ENCODE measurements at places on chromosomes 2 and 18.

DNA sequence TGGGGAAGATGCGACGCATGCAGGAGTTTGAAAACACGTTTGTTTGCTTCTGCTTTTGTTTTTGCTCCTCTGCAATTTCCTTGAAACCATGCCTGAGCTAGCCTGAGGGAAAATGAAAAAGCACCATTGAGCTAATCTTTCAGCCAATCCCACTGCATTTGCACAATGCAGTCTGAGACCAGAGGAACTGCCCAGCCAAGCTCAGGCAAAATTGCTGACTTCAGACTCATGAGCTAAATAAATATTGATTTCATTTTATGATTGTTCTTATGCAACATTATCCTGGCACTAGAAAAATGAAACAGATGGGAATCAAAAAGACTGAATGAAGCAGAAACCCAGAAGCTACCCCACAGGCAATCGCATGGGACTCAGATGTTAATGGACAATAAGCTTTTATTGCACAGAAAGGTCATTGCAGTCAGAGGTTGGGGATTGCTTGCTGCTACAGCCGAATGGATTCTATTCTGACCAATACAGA, 37.0 kb downstream of the TPRKB start:
- no peak for DNase-seq

GRCh38 chr2:175234153-175234552, 52.6 kb upstream of the ATP5MC3 start:
- DNase-seq, result no peak

DNA sequence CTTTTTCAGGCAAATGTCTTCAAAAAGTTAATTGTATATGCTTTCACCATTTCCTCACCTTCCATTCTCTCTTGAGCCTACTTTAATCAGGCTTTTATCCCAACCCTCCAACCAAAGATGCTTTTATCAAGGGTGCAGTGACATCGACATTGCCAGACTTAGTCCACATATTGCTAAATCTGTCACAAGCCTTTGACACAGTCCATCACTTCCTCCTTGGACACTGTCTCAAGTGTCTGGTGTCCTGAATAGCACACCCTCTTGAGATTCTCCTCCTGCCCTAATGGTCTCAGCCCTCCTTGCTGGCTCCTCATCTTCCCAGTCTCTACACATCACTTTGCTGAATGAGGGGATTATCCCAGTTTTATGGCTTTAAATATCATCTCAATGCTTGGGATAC, 147.5 kb upstream of the SLC39A10 start:
- no peak for DNase-seq

GRCh38 chr2:238285653-238286082, 2.7 kb downstream of the PER2 start:
- DNase-seq, result peak; percentile 65

- no peak for DNase-seq
Observed at GRCh38 chr2:43879261-43879660, 40.5 kb downstream of the ABCG8 start.

- no peak for DNase-seq
Observed at GRCh38 chr2:133774654-133775015, 206.4 kb upstream of the NCKAP5 start.

- DNase-seq, result no peak
Observed at GRCh38 chr2:156279446-156280150, 52.9 kb downstream of the NR4A2 start.

DNA sequence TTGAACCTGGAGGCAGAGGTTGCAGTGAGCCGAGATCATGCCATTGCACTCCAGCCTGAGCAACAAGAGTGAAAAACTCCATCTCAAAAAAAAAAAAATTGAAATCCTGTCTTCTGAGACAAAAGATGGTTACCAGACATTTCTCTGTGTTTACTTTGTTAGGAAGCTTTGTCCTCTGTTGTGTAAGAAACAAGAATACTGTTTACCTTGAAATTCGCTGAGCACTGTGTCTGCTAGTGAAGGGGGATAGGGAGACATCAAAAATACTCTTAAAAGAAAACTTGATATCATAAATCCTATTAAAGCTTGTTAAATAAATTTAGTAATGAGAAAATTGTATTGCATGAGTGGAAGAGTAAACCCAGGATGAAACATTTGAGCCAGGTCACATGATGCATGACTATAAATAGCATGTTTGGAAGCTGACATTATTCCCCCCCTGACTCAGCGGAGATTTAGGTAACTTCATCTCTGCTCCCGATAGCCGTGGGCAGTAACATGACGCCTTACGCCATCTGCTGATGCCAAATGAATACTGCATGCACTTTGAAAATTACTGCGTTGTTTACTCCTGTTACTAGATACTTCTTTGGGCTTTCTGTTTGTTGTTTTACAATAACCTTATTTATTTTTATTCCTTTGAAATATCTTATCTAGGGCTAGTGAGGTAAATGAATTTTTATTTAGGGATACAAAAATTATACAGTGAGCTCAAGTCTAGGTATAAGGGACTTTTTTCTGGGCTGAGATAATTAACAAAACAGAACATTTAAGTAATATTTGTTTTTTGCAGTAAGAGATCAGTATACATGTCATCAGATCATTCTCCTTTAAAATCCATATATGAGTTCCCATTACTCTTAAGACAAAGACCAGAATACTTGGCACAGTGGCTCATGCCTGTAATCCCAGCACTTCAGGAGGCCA, 134.9 kb downstream of the MAP3K20 start:
- no peak for DNase-seq

DNA sequence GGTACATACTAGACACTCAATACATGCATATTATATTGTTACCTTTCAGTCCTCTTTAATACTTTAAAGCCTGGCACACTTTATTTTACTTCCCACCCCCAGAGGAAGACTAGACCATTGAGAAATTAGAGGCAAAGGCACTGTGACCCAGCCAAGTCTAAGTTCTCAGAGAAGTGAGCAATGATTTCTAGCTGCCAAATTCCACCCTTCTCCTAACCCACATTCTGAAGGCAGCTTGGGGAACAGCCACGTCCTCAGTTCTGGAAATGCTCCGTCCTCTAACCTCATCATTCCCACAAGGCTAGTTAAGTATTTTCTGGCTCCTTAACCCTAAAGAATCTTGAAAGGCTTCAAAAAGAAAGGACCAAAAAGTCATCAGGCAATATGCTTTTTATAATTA, 86.6 kb downstream of the COL5A2 start:
- peak; percentile 77 for DNase-seq

DNA sequence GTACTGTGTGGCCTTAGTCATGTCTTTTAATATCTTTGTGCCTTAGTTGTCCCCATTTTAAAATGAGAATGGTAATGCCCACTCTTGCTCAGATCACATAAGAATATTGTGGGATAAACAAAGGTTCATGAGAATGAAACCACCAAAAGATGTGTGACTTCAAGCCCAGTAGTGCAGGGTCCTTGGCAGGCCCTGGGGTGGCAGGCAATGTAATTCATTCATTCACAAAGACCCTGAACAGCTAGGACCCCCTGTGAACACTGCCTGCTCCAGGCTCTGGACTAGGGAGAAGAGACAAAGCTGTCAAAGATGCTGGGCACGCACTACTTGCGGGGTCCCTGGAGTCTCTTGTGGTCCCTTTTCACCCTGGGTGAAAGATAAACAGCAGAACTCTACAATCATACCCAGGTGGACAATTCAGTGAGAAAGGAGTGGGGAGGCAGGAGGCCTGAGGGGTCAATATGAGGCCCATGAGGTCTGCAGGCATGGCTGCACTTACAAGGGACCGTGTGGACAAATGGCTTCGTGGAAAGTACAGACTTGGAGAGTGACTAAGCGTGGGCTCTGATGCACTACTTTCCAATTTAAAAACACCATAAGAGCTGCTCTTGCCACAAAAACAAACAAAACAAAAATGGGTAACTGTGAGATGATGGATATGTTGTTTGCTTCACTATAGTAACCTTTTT, 136.1 kb downstream of the SMAD7 start:
- DNase-seq, result no peak

DNA sequence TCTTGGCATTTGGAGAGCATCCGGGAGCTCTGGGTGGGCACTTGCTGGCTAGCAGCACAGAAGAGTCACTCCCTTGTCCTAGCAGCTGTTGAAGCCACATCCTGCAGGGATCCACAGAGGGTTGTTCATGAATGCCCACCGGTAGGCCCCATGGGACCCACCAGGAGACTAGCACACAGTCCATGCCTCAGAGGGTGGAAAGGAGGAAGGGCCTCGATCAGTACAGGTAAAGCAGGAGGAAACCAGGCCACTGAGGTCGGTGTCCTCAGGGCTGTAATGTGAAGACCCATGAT, 205.8 kb downstream of the SEPTIN10 start:
- no peak for DNase-seq

DNA sequence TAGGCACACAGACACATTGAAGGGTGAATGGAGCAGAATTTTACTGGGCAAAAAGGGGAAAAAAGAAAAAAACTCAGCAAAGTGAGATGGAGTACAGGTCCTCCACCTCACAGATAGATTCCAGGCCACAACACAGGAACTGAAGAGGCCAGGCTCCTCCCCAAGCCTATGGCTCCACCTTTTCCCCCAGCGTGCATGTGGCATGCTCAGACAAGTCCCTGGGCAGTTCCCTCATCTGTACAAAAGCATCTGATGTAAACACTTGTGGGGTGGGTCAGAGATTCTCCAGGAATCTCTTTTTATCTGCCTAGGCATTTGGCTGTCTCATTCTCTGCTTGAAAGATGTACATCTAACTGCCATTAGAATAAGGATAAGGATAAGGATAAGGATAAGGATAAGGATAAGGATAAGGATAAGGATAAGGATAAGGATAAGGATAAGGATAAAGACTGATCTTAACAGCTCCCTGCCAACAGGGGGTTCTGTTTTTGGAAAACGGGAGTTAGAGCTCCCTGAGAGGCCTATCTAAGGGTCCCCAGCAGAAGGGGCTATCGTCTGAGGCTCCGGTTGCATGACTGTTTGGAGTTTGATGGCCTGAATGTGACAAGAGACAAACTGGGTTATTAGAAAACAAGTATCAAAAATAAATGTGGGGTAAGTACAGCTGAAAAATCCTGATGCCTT, 17.2 kb upstream of the ASXL3 start:
- DNase-seq, result no peak

GRCh38 chr18:54023471-54023870, 201.0 kb downstream of the MBD2 start:
- DNase-seq, result no peak

DNA sequence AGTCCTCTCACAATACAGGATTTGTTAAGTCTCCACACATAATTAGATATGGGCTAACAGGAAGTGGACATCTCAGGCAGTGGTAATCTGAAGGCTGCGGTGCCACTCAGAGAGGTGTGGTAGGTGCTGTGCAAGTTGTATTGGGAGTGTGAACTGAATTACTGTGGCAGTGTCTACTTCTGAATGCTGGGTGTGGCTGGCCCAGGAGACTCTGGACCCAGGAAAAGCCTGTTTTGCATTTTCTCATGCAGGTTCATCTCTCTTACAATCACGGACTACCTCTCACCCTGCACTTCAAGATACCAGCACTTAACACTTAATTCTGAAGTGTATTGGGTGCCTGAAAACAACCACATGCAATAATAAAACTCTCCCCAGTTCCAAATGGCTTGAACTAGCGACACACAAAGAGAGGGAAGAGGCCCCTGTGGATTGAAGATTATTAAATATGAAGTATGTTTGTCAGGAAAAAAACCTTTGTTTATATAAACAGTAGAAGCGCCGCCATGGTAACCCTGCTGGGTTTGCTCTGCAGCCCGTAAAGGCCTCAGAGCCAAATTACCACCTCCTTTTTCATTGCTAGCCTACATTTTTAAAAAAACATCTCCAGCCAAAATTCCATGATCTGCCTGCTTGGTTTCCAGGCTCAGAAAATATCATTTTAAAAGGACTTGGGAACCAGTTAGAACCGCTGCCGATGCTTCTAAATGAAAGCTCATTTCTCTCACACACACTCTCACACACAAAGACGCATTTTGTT, 77.5 kb downstream of the GFPT1 start:
- peak; percentile 83 for DNase-seq

DNA sequence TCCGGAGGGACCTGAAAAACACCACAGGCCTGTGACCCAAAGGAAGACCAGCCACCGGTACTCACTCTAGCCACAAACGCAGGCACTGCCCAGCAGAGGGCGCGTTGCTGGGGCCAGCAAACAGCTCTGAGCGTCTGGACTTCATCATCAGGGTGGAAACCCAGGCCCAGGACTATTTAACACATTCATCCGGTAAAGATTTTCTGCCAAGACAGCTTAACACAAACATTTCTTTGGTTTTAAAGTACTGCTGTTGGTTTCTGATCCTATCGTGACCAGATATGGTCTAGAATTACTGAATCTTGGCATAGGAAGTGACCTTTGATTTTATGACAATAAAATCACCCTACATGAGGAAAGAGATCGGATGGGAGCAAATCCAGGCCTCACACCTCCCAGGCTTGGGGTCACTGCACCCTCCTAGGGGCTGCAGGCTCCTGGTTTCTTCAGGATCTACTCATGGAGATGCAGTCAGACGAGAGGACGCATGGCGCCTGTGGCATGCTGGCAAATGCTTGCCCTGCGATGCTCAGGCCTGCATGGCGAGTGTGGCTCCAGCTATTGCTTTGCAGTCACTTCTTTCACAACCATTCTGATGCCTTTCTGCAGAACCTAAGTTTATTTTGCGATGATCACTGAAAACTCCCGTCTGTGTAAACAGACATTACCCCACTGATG, 130.4 kb downstream of the COL4A4 start:
- no peak for DNase-seq

GRCh38 chr2:67854103-67854743, 208.6 kb downstream of the C1D start:
- DNase-seq, result no peak

DNA sequence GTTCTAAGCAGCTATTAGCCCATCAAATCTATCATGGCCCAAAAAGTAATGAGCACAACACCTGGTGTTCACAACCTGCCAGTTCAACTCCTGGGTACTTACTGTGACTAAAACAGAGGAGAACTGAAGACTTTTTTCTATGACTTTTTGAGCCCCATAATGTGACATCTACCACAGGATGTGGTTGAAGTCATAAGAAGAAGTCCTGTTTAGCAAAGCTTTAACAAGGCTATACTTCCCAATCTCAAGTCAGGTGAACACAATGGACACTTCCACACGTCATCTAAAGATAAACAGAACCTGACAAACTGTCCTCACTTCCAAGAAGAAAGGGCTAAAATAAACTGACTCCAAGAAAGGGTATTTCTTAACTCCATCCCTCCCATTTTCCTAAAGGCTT, 138.8 kb downstream of the ATAD2B start:
- no peak for DNase-seq

GRCh38 chr2:178426388-178426787, 24.6 kb downstream of the PRKRA start:
- no peak for DNase-seq

DNA sequence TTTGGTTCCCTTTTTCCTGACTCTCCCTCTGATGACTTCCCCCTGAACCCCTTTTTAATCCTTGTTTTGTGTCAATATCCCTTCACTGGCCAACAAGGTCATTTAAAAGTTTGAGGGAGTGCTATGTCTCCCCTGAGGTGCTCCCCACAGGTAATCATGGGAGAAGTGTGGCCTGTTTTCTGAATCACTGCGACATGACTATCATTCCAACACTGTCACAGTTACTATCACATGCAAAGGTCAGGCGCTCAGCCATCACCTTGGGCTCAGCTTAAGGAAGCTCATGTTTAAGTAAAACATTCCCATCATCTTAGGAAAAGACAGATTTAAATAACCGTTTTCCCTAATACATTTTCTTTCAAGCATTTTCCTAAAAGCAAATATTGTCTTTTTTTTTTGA, 20.9 kb upstream of the ACAA2 start:
- DNase-seq, result no peak
